ENCODE measurements at places on chromosomes 2 and 18. TPM values are rescaled to one million over a fixed set of nuclear protein-coding genes. Genes with fewer than 3 reads are reported as not detected.

The VWC2L gene
- total RNA-seq, result not detected

The CHRNA1 gene
- not detected for total RNA-seq

The CROCC2 gene
- not detected for total RNA-seq

The KIF1A gene
- total RNA-seq, result 0.58 TPM

The ASB18 gene
- total RNA-seq, result not detected

The TGIF1 gene
- total RNA-seq, result 23.3 TPM

The CDH19 gene
- total RNA-seq, result not detected

The LRRFIP1 gene
- 242 TPM for total RNA-seq

The NT5DC4 gene
- not detected for total RNA-seq

The CASP10 gene
- 51.3 TPM for total RNA-seq

The LIPT1 gene
- 7.3 TPM for total RNA-seq

The STPG4 gene
- total RNA-seq, result 0.13 TPM

The SIX3 gene
- 0.08 TPM for total RNA-seq

The CKAP2L gene
- 66.3 TPM for total RNA-seq

The CAPG gene
- 177 TPM for total RNA-seq

The TTC32 gene
- total RNA-seq, result 30.7 TPM

The CEP68 gene
- total RNA-seq, result 13.3 TPM
